NCI-H1436 treated with DMSO at 0.1 percent for 48 hours (cell line): ENCODE measurements at places on chromosomes 12 and 14.

- no peak for DNase-seq
Observed at GRCh38 chr12:110543252-110543959, 39.7 kb downstream of the PPTC7 start.

GRCh38 chr12:24778486-24779304 lies 170.2 kb downstream of the BCAT1 start:
- peak; percentile 30 for DNase-seq

DNA sequence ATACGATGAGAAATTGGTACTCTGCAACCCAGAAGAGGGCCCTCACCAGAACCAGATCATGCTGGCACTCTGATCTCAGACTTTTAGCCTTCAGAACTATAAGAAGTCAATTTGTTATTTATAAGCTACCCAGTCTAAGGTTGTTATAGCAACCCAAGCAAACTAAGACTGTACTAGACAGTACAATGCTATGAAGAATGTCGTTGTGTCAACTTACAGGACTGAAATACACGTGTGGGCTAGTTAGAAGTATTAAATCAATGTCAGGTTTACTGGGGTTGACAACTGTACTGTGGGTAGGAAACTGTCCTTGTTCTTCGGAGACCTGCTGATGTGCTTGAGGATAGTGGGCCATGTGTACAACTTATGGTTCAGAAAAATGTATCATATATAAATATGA lies 19.7 kb downstream of the DUSP16 start:
- no peak for DNase-seq

DNA sequence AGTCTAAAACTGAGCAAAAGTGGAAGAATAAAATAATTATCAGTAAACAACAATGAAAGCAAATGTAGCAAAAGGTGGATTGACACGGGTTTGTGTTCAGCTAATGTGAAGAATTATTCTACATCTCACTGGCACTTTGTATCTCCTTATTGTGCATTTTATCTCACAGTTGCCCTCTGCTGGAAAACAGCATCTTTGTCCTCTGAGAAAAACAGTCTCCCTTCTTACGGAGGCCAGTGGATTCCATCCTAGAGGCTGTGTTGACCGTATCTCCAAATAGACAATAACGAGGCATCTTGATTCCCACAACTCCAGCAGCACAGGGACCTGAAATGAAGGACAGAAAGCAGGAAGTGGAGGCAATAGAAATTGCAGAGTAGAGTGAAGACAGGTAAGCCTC lies 51.3 kb upstream of the PLBD1 start:
- DNase-seq, result no peak

DNA sequence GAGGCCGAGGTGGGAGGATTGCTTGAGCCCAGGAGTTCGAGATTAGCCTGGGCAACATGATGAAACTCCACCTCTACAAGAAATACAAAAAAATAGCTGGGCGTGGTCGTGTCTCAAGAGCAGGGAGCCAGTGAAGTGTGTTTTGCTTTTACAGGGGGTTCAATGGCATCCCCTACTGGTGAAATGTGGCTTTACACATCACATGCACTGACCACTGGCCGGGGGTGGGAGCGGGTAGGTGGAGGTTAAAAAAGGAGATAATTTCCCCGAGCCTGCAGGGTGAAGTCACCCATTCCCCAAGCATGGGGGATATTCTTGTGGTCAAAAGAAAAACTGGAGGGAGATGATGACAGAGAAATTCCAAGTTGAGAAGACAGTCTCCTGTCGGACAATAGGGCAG lies 63.6 kb upstream of the PWP1 start:
- DNase-seq, result no peak

GRCh38 chr12:77850129-77850528 lies 19.4 kb downstream of the NAV3 start:
- DNase-seq, result no peak

DNA sequence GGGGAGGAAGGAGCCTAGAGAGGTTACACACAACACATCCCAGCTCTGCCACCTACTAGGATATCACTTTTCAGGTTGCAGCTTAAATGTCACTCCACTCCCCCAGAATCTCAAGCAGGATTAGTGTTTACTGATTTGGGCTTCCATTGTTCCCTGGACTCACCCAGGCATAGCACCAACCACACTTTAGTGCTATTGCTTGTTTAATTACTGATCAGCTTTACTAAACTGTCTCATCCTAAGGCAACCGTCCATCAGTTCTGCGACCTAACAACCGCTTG lies 6.1 kb upstream of the KRT18 start:
- DNase-seq, result no peak

DNA sequence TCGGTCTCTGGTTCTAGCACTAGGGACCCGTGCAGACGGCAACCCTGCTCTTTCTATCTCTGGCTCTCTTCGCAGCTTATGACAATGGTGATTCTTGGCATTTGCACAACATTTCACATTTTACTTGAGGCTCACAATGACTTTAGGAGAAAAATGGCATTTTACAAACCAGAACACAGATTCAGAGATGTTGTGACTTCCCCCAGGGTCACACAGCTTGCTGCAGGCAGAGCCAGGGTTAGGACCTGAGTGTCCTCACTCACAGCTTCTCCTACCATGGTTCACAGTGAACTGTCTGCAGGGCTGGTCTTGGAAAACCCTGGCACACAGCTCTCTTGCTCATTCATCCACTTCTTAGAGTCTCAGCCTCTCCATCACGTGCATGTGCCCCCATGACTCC lies 23.7 kb downstream of the P2RX7 start:
- no peak for DNase-seq

GRCh38 chr12:80198782-80199337 lies 99.5 kb downstream of the OTOGL start:
- DNase-seq, result no peak

DNA sequence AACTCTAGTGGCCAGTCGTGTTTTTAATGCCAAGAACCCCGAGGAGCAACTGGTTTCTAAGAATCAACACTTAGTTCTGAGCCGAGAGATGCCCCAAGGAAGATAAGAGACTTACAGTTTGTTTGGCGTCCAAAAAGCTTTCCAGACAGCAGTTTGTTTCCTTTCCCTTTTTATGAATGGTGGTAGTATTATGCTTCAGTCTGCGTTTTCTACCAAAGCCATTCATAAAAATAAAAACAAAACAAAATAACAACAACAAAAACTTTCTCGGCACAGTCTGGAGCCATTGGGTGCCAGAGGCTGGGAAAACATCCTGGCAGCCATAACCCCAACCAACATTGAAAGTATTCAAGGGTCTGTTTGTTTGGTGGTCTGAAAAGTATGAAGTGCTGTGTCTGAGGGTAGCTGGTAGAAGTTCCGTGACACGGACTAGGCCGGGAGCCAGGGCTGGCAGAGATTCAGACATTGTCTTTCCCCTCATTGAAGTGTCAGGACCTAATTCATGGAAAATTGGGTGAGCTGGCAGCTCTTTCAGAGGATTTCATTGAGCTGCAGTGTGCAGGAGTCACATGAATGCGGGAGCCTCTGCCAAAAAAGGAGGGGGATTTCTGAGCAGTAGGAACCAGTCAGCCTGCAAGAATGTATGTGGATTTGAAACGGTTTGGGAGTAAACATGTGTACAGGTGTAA lies 124.2 kb downstream of the HMGA2 start:
- DNase-seq, result no peak

- DNase-seq, result no peak
Observed at GRCh38 chr14:51341338-51341737, 101.3 kb downstream of the TMX1 start.

DNA sequence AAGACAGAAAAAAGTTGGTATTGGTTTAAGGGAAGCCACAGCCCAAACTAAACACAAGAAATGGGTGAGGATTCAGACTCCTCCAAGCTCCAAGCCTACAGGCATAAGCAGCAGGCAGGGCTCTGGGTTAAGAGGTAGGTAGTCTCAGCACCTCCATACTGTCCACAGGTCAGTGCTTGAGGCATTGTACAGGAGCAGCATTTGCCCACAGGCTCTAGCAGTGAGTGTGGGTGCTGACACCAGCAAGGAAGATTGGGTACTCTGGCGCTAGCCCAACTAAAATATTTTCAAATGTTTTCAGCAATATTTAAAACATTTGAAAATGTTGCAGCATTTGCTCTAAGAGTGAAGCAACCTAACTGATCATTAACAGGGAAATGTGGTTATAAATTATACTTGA lies 33.1 kb downstream of the FERMT2 start:
- DNase-seq, result no peak

- no peak for DNase-seq
Observed at GRCh38 chr12:48744251-48745008, 27.9 kb upstream of the CCNT1 start.

DNA sequence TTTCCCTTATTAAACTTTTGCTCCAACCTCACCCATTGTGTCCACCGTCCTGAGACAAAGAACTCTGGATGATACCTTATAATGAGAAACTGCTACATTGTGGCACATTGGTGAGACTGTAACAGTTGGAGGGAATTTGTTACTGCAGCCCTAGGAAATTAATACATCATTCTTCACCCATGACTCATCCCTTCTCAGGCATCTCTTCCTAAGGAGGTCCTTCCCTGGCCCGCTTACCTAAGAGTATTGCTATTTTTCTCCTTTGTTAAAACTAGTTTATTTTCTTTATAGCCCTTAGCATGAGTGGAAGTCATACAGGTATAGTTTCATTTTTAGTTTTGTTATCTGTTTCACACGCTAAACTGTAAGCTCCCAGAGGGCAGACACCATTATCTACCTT lies 87.1 kb downstream of the TMEM260 start:
- DNase-seq, result no peak

GRCh38 chr12:71442567-71442931 lies 3.0 kb downstream of the LGR5 start:
- DNase-seq, result no peak

DNA sequence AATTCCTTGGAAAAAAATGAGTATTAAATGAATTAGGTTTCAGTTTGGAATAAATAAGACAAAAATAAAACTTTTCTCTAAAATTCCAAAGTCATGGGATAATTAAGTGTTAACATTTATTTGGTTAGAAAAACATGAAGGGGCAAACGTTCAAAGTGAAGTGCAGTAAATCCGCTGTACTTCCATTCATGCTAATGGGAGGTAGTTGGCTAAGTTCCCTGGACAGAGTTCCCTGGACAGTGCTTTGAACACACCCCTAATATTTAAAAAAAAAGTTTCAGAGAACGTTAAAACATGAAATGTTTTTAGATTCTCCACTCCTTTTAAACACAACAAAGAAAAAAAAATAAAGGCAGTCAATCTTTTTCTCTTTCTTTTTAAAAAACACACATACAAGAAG lies 16.3 kb downstream of the ALX1 start:
- no peak for DNase-seq

DNA sequence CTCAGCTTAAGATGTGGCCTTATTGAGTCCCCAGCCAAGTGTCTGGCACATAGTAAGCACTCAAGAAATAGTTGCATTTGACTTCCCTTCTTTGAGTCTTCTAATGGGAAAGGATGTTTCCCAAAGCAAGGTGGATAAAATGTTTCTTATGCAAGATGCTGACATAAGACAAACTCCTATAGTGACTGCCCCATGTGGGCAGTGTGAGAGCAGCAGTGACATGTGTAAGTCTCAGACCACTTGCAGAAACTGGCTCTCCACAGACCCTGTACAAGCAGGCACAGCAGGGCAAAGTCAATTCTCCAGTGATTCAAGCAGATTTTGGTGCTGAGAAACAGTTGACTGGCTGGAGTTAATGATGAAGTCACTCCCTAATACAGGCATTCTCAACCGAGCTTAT lies 255.3 kb downstream of the ANO2 start:
- DNase-seq, result no peak

GRCh38 chr12:31246470-31246850 lies 79.5 kb downstream of the SINHCAF start:
- no peak for DNase-seq

DNA sequence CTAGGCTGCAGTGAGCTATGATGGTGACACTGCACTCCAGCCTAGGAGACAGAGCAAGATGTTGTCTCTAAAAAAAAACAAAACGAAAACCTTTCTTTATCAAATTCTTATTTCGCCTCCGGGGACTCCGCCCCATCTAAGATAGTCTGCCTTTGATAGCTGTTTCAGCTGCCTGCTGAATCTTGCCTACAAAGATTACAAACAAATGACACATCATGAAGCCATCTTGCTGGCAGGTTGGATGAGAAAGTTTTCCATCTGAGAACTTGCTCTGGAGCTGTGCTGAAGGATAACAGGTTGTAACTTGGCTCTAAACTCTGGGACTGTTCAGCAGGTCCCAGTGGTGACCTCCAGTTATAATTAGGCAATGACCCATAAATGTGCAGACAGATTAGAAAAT lies 41.8 kb upstream of the AEBP2 start:
- no peak for DNase-seq

DNA sequence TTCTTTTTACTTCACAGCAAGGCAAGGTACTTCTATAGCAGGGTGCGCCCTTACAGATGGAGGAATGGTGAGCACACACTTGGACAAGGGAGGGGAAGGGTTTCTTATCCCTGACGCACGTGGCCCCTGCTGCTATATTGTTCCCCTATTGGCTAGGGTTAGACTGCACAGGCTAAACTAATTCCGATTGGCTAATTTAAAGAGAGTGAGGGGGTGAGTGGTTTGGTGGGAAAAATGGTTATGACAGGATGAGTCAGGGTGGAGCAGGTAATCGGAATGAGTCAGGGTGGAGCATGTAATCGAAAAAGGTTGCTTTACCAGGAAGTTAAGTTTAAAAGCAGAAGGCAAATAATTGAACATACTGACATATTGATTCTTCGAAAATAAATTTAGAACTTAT lies 23.7 kb upstream of the RAB21 start:
- no peak for DNase-seq

GRCh38 chr14:33794791-33795305 lies 156.0 kb downstream of the EGLN3 start:
- DNase-seq, result no peak

DNA sequence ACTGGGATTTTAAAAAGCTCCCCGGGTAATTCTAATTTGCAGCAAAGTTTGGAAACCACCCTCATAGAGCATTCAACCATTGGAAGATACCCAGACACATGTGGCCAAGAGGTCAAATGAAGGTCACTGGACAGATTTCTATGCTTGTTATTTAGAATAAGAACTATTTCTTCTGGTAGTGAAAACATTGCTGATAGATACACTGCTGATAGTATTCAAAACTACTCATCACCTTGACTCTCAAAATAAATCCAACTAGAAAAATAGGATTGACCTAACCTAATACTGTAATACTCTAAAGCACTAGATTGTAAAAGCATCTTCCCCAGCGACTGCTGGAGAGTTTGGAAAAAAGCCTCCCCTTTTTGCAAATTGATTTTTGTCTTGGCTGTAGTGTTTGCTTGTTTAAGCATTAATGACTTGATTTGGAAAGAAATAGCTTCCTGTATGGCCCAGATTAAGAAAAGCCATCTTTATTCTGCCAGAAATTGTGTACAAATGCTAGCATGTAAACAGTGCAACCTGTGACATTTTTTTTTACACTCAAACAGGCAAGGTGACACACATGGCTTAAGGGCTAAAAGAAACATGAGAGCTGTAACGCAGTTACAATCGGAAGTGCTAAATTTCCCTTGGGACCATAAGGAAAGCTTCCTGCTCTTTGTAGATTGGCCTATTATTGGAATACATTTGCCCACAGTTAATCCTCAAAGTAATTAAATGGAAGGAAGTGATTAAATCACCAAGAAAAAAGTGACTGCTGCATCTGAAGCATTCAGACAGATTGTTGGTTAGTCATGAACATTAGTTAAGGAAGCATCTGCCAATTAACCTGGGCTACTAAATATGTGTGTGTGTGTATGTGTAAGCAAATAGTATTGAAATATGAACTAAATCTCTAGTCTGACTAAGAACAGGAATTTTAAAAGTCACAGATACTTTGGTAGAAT lies 356.5 kb upstream of the ATP2B1 start:
- DNase-seq, result peak; percentile 82

- no peak for DNase-seq
Observed at GRCh38 chr12:81992461-81992860, 233.3 kb upstream of the PPFIA2 start.

- DNase-seq, result no peak
Observed at GRCh38 chr14:103848175-103849077, 1.1 kb upstream of the PPP1R13B start.

GRCh38 chr12:109637348-109637747 lies 63.8 kb downstream of the MVK start:
- no peak for DNase-seq
